ENCODE measurements at places on chromosomes 3 and 15. TPM values are rescaled to one million over a fixed set of nuclear protein-coding genes. Genes with fewer than 3 reads are reported as not detected.

Gene KIF23
- not detected for total RNA-seq

Gene NMNAT3
- 15.5 TPM for total RNA-seq

Gene SYNPR
- not detected for total RNA-seq

Gene ITPKA
- 4.6 TPM for total RNA-seq

Gene GPR156
- total RNA-seq, result not detected
